ENCODE measurements at places on chromosomes 2 and 18.

GRCh38 chr18:50724751-50725151 is 95.1 kb downstream of the MRO start:
- DNase-seq, result no peak

- DNase-seq, result peak; percentile 51
Measured at GRCh38 chr18:45666520-45666919, 51.2 kb downstream of the SLC14A2 start.

GRCh38 chr18:35511833-35512232 is 14.1 kb upstream of the INO80C start:
- DNase-seq, result no peak

GRCh38 chr2:191109888-191110287 is 40.9 kb downstream of the STAT4 start:
- DNase-seq, result peak; percentile 13

DNA sequence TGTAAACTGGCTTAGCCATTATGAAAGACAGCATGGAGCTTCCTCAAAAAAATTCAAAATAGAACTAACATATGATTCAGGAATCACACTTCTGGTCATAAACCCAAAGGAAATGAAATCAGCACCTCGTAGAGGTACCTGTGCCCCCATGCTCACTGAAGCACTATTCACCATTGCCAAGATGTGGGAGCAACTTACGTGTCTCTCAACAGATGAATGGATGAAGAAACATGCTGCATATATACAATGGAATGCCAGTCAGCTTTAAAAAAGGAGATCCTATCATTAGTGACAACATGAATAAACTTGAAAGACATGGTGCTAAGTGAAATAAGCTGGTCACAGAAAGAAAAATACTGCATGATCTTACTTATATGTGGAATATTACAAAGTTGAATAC is 8.2 kb downstream of the SCTR start:
- no peak for DNase-seq

- DNase-seq, result no peak
Measured at GRCh38 chr18:23941791-23942190, 72.8 kb upstream of the TTC39C start.

DNA sequence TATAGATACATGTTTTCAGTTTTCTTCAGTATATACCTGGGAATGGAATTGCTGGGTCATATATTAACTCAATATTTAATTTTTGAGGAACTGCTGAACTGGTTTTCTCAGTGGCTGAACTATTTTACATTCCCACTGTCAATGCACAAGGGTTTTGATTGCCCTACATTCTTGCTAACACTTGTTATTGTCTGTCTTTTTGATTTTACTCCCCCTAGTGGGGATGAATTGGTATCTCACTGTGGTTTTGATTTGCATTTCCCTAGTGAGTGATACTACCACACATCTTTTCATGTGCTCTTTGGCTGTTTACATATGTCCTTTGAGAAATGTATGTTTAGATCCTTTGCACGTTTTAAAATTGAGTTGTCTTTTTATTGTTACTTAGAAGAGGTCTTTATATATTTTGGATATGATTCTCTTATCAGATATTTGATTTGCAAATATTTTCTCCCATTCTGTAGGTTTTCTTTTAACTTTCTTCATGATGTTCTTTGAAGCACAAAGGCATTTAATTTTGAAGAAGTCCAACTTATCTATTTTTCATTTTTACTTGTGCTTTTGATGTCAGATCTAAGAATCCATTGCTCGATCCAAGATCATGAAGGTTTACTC is 36.2 kb downstream of the ASB1 start:
- DNase-seq, result peak; percentile 61

DNA sequence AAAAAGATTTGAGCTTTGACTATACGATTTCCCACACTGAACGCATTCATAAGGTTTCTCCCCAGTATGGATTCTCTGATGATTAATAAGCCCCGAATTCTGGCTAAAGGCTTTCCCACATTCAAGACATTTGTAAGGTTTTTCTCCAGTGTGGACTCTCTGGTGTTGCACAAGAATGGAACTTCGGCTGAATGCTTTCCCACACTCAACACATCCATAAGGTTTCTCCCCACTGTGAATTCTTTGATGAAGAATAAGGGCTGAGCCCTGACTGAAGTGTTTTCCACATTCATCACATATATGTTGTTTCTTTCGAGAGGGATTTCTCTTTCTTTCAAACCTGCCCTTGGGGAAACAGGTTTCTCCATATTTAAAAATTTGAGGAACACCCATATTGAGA is 6.9 kb downstream of the ZNF24 start:
- no peak for DNase-seq

GRCh38 chr2:173058673-173059072 is 17.0 kb upstream of the MAP3K20 start:
- no peak for DNase-seq

DNA sequence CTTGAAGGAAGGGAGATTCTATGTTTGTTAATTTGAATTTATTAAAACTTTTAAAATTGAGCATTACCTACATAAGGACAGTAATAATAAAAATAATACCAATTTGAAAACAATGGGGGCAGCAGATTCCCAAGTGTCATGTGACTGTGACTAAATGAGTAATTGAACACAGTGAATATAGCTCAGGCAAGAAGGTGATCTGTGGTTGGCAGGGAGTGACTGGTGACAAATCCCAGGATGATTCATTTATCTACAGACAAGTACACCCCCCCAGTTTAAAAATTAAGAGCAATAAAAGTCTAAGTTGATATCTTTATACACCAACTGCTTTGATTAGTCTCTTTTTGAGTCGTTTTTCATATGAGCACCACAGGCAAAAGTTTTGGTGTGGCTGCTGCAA is 299.5 kb downstream of the ARHGAP15 start:
- no peak for DNase-seq

GRCh38 chr2:74597410-74597809 is 42.9 kb downstream of the DOK1 start:
- no peak for DNase-seq

- DNase-seq, result no peak
Measured at GRCh38 chr2:25805987-25806386, 72.3 kb downstream of the ASXL2 start.

DNA sequence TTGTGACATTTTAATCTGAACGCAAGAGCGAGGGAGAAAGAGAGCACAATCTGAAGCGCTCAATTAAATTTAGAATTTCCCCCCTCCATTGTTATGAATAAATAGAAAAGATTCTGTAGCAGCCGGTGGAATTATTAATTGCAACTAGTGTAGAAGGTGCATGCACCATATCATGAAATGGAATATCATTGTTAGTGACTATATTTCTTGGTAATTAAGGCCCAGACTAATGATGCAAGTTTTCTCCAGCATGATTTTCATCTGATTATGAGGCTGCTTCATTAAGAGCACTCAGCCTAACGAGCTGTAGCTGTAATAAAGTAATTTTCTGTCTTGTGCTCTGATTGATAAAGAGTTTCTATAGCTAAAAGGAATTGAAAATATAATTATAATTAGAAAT is 432.2 kb upstream of the SPRED2 start:
- DNase-seq, result no peak

DNA sequence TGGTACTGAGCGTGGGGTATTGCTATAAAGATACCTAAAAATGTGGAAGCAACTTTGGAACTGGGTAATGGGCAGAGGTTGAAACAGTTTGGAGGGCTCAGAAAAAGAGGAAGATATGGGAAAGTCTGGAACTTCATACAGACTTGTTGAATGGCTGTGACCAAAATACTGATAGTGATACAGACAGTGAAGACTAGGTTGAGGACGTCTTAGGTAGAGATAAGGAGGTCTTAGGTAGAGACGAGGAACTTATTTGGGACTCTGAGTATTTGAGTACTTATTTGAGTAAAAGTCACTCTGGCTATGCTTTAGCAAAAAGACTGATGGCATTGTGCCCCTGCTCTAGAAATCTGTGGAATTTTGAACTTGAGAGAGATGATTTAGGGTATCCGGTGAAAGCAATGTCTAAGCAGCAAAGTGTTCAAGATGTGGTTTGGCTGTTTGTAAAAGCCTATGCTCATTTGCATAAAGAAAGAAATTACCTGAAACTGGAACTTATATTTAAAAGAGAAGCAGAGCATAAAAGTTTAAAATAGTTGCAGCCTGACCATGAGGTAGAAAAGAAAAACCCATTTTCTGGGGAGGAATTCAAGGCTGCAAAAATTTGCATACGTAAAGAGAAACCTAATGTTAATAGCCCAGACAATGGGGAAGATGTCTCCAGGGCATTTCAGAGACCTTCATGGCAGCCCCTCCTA is 219.6 kb downstream of the PDE1A start:
- no peak for DNase-seq

DNA sequence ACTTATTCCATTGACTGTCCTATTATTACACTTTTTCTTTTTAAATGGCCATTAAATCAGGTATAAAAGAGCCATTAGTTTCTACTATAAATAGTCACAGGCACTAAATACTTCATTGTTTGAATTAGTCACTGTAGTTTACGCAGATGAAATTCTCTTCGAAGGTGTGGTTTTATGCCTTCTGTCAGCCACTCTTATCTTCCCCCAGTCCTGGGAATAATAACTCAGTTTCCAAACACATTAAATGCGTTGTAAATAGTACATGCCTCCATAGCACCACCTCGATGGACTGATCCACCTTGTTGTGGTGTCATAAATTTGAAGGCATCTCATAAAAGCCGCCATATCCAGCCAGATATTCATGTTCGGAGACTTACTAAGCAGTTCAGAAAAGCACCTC is 72.1 kb upstream of the PARD3B start:
- no peak for DNase-seq

GRCh38 chr18:3873698-3874097 is 423.7 kb downstream of the TGIF1 start:
- no peak for DNase-seq

- DNase-seq, result no peak
Measured at GRCh38 chr2:239953418-239954061, 71.6 kb downstream of the NDUFA10 start.
